ENCODE measurements at places on chromosomes 6 and 20.

GRCh38 chr6:15265787-15266186 lies 19.9 kb downstream of the JARID2 start:
- DNase-seq = no peak

GRCh38 chr20:15776770-15777466 lies 796.3 kb downstream of the KIF16B start:
- DNase-seq = no peak

DNA sequence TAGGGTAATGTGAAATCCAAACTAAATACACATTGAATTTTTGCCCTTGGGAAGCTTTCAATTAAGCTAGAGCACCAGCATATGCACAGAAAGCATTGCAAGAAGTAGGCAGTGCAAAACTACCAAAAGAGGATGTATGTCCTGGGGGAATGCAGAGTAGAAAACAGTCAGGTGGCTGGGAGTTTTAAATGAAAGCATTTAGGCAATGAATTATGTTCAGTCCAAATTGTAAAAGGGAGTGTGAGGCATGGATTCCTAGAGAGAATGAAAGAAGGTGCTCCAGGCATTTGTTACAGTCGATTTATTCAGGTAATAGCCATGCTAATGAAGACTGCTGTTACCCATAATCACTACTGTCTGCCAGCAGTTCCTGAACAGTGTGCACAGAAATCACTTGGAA lies 604.1 kb upstream of the POU3F2 start:
- no peak for DNase-seq

DNA sequence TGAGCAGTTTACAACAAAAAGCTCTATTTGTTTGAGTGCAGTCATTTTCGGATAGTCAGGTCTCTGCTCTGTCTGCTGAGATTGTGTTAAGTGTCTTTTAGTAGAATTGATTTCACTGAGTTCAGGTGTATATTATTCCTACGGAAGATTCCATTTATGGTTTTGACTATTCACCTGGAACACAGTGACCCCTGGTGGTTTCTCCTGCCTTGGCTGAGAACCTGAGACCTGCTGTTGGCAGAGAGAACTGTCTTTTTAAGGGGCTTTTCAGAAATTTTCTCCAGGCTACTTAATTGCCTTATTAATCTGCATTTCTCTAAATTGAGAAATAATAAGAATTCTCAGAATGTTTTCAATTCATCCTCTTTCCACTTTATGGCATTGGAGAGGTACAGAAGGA lies 508.0 kb downstream of the TBC1D32 start:
- DNase-seq = peak; percentile 28

DNA sequence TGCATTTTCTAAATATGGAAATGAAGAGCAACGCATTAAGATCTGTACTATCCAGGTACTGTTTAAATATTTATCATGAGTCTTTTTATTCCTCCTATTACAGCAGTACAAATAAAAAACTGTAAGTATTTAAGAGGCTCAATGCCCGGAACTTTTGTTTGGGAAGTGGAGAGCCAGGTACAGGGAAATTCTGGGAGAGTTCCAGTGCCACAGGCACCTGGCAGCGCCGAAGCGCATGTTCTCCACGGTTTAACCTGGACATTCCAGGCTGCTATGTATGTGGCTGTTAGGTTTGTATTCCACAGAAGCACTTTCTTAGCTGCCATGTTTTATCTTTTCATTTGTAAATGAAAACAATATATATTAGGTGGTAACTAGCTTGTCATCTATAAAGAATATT lies 81.7 kb downstream of the PREP start:
- no peak for DNase-seq

GRCh38 chr20:46118481-46119020 lies 437 bp downstream of the CD40 start:
- no peak for DNase-seq

DNA sequence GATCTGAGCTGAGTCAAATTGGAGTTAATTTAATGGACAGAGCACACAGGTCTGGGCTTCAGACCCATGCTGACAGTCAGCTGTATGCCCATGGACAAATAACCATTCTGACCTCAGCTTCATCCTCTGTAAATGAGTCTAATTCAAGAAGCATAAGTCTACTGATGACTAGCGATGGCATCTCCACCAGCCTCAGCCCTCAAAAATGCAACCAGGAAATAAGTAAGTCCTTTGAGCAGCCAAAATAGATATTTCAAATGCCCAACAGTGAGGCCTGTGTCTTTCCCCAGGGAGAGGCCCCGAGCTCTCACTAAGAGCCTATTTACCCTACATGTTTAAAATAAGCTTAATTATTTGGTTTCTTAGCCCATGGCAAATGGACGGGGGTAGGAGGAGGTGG lies 114.2 kb upstream of the MTHFD1L start:
- DNase-seq = no peak

DNA sequence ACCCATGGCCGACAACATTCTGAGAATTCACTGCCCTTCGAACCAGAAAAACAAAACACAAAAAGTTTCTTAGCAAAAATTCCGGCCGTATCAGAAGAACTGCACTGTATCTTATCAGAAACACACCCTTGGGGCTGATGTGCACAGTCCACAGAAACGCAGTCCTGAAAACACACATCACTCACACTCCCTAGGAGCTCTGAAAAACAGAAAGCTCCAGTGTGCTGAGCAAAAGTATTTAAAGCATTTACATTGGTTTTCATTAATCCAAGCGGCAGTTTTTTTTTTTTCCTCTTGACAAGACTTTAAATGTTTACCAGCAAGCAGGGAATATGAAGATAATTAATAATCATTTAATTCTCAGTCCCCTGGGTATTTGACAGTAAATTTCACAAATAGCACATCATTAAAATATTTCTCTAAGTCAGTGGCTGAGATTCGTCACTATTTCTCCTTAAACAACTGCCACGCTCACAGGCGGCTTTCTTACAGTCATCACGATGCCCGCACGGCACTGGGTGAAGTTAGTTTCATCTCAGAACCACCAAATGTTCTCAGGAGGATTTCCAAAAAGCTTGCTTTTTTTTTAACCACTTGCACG lies 13.3 kb downstream of the NFATC2 start:
- DNase-seq = peak; percentile 76

DNA sequence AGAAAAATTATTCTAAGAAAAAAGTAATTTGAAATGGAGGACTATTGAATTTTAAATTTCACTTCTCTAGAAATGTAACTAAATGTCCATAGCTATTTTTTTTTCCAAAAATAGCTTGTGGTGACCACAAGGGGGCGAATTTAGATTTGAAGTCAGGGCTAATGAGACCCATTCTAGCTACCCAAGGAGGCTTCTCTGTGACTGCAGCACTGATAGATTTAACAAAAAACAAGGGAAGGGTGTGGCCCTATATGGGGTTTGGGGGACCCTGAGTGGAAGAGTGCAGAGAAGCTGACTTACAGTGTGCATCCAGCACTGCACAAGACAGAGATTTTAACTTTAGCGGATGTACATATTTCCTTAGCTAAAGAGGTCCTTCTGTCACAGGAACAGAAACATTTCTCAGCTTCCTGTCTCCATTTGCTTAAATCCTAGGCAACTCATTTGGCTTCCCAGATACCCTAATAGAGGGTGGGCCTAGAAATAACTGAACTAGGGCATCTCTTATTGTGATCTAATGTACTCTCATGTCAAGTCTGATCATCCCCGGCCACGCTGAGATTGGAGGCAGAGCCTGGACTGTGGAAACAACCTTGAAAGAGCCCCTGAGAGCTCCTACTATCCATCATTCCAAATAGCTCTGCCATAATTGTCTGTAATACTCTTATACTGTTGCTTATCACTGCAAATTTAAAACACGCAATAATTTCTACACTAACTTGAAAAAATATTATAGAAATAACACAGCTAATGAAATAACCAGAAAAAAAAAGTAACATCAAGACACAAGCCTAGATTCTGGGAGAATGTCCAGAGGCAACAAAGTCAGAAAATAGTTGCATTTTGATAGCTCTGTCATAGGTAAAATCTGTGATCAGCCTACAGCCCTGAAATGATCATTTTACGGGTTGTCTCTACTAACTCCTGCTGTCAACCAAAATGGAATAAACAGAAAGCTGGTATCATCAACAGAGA lies 93.6 kb downstream of the SNAP91 start:
- no peak for DNase-seq

- no peak for DNase-seq
These were observed 18.5 kb upstream of the ERVFRD-1 start for GRCh38 chr6:11129908-11130565.

GRCh38 chr6:129251669-129252376 lies 368.9 kb downstream of the LAMA2 start:
- peak; percentile 64 for DNase-seq

- no peak for DNase-seq
These were observed 45.3 kb upstream of the HDDC2 start for GRCh38 chr6:125346926-125347563.

GRCh38 chr6:63904650-63905248 lies 269.1 kb downstream of the PHF3 start:
- DNase-seq = no peak

- no peak for DNase-seq
These were observed 31.3 kb downstream of the AKIRIN2 start for GRCh38 chr6:87670707-87671106.

DNA sequence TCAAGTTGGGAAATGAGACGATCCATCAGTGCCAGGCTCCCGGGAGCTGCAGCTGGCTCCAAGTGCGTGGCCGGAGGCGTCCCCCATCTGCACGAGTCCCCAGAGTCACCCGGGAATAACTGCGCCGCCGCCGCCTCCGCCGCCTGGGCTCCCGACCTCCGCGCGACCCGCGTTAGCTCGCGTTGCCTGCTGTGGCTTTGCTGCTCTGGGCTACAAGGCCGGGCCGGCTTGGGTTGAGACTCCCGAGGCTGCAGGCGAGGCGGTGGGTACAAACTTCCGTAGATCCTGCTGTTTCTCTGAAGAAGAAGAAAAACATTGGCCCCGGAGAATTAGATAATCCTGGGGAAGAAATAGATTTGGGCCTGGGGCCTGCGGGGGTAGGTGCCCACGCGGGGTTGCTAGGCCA lies 7.4 kb upstream of the LAMP5 start:
- no peak for DNase-seq

GRCh38 chr6:157229713-157230112 lies 93.6 kb downstream of the TMEM242 start:
- DNase-seq = no peak

DNA sequence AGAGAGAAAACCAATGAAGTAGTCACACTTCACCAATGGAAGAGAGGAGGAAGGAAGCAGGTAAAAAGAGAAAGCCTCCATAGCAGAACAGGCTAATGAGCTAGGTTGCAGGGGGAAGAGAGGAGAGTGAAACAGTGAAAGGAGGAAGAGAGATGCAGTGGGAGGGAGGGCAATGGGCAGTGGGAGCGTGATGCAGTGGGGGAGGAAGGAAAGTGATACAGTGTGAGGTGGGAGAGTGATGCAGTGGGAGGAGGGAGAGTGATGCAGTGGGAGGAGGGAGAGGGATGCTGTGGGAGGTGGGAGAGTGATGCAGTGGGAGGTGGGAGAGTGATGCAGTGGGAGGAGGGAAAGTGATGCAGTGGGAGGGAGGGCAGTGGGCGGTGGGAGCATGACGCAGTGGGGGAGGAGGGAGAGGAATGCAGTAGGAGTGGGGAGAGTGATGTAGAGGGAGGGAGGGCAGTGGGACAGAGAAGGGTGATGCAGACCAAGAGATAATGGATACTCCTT lies 29.7 kb downstream of the COL12A1 start:
- DNase-seq = no peak

GRCh38 chr6:19434065-19434464 lies 403.1 kb upstream of the ID4 start:
- no peak for DNase-seq

DNA sequence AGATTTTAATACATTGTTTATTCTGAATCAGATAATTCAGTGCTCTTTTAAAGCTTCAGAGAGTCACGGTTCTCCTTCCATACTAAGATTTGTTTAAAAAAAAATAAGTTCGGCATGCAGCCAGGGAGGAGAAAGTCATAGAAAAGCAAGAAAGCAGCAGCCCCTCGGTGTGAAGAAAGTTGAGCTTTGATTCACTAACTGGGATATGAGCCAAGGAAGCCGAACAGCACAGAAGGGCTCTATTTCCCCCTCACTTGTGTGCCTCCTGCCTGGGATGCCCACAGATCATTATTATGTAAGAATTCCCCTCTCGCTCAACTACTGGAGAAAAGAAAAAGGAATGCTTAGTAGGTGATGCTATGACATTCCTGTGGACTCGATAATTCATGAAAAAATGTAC lies 69.3 kb upstream of the SYNJ2 start:
- DNase-seq = no peak

Data from stimulated activated CD8-positive, alpha-beta memory T cell treated with anti-CD3 and anti-CD28 coated beads, Interleukin-4, amount 100 ng/mL, for 48 hours (primary cell).